ENCODE measurements at places on chromosomes 16 and 17.

DNA sequence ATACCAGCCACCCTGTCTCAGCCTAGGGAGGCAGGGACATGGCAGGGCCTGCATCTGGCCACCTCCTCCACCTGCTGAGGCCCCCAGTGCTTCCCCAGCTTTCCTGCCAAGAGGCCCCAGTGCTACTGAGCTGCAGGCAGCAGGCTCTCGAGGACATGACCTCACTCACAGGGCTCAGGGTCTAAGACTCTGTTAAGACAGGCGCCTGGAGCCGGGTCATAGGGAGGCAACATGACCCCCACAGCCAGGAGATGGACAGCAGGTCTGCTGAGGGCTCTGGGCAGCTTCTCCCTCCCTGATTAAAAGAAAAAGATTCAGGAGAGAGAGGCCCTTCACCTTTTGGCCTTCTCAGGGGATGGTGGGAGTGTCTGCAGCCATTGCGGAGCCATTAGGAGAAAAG is 23.2 kb upstream of the FASN start:
- DNase-seq: no peak

DNA sequence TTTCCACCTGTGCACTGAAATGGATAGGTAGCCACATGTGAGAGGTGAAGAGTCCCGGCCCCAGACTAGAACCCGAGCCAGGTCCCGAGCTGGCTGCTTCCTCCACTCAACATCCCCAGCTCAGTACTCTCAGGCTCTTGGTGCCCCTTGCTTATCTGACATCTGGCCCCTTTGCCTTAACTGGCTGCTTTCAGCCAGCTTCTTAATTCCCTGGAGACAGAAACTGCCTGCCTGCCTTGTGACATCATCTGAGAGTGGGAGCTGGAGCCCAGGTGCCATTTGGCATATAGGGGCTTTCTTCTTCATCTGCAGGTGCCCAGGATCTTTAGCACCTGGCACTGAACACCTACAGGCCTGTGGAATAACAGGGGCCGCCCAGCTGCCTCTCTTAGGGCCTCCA is 8.9 kb downstream of the CHAD start:
- peak; percentile 7 for DNase-seq

GRCh38 chr16:17827313-17827712 is 356.6 kb upstream of the XYLT1 start:
- no peak for DNase-seq

- DNase-seq: no peak
Measured at GRCh38 chr17:80833952-80834892, 157.4 kb upstream of the CHMP6 start.

GRCh38 chr17:34623856-34624766 is 44.7 kb downstream of the TMEM132E start:
- DNase-seq: no peak

DNA sequence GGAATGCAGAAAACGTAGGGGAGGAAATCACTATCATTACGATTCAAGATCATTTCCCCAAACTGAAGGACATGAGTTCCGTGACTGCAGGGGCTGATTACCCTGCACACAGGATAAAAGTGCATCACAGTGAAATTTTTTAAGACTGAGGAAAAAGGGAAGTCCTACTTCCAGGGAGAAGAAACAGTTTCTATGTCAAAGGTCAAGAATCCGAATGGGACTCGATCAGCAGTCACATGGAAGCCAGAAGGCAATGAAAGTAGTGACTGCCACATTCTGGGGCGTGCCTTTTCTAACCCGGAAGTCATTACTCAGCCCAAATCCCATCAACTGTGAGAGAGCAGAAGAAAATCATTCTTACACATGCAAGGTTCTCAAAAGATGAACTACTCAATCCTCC is 12.1 kb downstream of the ZZEF1 start:
- no peak for DNase-seq

DNA sequence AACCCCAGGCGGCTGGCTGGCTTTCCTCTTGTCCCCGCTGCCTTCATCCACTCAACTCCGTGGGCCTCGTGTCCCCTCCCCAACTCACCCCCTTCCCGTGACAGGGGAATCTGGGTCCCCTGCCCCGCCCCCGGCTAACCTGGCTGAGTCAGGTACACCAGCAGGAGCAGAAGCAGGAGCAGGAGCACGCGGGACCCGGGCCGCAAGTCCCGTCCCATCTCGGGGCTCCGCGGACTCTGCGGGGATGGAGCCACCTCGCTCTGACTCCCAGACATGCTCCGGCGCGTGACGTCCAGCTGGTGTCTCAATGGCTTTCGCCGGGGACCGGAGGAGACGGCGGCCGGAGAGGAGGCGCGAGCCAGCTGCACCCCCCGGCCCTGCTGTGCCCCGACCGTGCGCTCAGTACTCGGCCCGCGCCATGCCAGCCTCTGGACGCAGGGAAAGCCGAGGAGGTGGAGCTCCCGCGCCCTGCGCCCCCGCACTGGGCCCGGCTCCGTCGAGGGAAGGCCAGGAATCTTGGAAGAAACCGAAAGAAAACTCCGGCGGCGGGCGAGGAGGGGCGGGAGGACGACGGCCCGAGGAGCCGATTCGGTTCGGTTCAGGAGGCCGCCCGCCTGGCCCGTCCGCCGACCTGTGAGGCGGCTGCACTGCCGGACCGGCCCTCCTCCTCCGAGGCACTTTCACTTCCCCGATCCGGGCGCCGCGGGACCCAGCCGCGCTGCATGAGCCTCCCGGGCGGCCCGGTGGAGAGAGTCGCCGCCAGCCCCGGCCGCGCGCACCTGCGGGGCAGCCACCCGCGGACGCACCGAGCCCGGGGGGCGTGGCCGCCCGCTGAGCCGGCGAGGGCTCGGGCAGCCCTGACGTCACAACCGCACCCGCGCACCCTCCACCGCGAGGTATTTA is at the start of the genes CXCL16 and ZMYND15:
TSS of gene CXCL16 (minus strand) at position 807 of the 903 bp plus-strand sequence. CDS start at position 218, 589 bp downstream.
TSS of gene ZMYND15 (plus strand) at position 712 of the 903 bp plus-strand sequence. CDS start 716 bp downstream, outside the sequence.
- peak; percentile 88 for DNase-seq

DNA sequence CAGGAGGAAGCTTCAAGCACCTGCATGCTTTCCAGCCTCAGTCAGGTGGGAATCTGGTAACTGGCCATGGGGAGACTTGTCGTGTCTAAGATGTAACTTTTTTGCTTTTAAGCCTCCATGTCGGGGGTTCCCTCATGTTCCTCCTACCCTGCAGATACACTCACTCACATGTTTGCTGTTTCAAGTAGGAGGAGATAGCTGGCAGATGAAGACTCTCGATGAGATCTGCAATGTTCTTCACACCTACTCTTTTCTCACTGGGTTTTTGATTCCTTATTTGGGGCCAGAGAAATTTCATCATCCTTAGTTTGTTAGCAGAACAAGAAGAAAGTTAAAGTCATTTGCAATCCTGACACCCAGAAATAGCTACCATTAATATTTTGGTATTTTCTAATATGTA is 24.7 kb downstream of the UTP4 start:
- DNase-seq: no peak

DNA sequence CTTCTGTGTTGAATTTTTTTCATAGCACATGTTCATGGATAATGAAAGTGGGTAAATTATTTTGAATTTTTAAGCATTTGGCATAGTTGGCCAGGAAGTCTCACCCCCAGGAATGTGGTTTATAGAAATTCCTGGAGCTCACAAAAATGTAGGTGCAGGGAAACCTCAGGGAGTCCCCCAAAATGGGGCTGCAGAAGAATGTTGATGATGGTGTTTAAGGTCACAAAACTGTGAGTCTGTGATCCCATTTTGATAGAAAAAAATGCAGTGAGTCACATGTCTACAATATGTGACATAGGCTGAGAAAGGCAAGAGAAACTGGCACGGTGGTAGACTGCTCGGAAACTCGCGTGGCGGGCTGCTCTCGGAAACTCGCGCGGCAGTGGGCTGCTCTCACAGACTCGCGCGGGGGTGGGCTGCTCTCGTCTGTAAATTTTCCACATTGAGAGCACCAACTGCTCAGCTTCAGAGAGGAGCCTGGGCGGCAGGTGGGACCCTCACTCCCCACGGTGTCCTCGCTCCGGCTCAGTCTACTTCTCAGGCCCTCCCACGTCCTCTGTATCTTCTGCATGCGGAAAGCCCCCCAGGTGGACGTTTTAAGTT is 18.7 kb upstream of the MC1R start:
- no peak for DNase-seq

- no peak for DNase-seq
Measured at GRCh38 chr16:21281698-21282389, 3.8 kb upstream of the CRYM start.

DNA sequence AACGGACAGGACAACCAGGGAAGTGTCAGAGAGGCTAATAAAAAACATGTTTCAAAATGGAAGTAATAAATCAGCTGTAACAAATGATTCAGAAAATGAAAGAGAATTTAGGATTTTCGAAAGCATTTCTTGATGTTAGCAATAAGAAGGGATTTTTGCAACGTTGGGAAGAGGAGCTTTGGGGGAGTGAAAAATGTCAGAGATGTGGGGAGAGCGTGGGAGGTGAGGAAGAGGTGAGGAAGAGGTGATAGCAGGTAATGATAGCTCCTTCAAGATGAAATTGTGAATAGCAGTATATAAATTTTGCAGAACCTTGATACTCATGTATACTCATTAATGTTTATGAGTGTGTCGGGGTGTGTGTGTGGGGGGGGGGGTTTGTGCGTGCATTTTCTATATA is 76.2 kb upstream of the COX10 start:
- DNase-seq: no peak

- peak; percentile 60 for DNase-seq
Measured at GRCh38 chr17:74631468-74632450, 8.2 kb upstream of the CD300E start.

DNA sequence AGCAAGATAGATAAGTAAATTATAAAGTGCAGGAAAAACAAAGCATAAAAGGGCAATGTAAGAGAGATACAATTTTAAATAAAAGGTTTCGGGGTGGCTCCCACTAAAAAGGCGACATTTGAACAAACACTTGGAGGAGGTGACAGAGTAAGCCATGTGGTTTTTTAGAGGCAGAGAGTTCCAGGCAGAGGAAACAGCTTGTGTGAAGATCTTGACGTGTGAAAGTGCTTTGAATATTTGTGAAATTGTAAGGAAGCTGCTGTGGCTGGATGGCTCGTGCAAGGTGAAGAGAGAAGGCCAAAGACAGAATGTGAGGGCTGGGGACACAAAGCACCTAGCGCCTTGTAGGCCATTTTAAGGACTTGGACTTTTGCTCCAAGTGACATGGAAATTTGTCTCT is 28.6 kb upstream of the HYDIN start:
- no peak for DNase-seq

All from GM13976 (cell line).